ENCODE measurements at places on chromosomes 5 and 9.

DNA sequence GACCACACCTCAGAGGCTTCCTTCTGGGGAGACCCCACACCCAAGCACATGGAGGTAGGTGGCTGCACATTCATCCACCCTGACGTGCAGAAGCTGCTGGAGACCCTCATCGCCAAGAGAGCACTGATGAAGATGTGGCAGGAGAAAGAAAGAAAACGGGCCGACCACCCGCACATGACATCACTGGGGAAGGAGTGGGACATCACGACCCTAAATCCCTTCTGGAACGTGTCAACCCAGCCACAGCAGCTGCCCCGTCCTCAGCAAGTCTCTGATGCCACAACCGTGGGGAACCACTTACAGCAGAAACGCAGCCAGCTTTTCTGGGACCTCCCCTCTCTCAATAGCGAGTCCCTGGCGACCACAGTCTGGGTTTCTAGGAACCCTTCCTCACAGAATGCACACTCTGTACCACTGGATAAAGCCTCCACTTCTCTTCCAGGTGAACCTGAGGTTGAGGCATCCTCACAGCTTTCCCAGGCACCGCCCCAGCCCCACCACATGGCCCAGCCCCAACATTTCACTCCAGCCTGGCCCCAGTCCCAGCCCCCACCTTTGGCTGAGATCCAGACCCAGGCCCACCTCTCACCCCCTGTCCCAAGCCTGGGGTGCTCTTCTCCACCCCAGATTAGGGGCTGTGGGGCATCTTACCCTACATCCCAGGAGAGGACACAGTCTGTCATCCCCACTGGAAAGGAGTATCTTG, 3.0 kb downstream of the SPATA31E1 start:
- DNase-seq: no peak

DNA sequence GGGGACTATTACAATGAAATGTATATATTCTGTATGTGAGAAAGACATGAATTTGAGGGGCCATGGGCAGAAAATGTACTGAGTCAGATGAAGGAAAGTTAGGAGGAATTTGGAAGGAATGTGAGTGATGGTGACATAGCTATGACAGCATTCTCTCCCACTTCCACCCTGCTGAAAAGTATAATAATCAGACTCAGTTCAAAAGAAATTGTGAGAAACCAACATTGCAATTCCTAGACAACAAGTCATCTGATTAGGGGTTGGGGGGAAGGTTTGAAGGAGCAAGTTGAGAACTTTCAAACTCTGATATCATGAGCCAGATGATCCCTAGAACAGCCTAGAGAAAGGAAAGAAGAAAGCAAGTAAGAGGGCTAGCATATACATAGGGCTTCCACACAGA, 370.6 kb downstream of the DMRTA1 start:
- no peak for DNase-seq

GRCh38 chr5:68041293-68041692, 174.3 kb upstream of the PIK3R1 start:
- no peak for DNase-seq

DNA sequence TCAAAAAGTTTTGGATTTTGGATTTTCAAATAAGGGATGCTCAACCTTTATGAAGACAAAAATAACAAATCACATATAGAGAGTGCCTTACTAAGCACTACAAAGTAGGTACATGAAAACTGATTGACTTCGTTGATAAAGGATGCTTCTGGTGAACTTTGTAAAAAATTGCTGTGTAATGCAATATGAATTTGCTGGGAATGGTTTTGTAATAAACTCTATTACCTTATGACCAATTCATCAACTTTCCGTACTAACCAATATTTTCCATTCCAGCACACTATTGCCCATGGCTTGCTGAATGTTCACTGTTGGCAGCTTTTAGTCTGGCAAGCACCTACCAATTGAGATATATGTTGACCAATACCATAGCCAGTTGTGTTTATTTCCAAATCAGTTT, 23.4 kb upstream of the ZNF474 start:
- DNase-seq: no peak

DNA sequence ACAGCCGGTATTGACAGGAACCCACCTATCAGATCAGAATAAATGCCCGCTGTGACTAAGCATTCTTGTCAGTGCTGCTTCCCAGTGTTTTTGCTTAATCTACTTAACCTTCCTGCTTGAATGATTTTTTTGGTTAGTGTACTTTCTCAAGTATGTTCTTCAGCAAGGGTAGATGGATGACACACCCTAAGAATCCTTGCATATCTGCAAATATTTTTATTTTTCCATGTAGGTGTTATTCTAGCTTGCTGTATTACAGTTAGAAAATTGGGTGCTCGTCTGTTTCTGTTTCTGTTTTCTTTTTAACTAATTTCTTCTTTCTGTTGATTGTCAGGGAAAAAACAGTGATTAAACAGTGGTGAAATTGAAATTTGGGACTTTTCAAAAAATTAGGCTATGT, 64.5 kb downstream of the SEC61B start:
- DNase-seq: no peak

DNA sequence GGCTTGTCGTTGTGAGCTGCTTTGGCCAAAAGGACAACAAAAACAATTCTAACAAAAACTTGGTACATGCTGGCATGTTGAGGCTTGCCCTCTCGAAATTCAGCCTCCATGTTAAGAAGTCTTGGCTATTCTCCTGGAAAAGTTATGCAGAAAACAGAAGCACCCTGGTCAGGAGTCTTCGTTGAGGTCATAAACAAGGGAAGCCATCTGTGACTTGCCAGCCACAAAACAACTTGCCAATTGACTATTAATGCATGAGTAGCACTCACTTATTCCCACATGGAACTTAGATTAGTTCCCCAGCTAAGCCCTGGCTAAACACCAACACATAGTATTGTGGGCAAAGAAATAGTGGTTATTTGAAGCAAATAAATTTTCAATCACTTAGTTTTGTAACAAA, 521.0 kb upstream of the CHD1 start:
- no peak for DNase-seq

GRCh38 chr9:108599571-108599970, 256.2 kb downstream of the ACTL7B start:
- DNase-seq: no peak

DNA sequence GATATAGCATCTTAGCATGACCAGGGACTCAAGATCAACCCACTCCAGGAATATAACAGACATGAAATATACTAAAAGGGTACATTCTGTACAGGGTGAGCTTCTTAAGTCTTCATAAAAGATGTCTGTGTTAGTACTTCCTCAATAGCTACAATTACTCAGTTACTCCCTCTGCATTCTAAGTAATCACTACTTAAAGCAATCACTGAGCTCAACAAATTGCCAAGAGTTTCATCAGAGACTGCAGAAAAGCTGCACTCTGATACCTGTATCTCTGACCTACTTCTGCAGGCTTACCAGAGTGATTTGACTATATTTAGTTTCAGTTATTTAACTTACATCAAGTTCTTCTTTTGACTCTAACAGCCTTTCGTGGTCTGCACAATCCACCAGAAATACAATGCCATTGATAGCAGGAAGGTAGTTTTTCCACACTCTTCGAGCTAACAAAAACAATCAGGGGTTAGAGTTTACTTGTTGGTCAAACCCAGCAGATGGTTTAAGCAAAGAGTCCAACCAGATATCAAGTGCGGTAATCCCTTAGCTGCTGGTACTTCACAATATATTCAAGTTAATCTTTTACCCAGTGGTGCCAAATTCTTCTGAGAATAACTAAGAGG, 23.3 kb downstream of the SAR1B start:
- DNase-seq: no peak

- no peak for DNase-seq
Observed at GRCh38 chr5:143198332-143198731, 205.2 kb downstream of the NR3C1 start.

All from stimulated activated CD8-positive, alpha-beta memory T cell treated with anti-CD3 and anti-CD28 coated beads, Interleukin-7, amount 100 ng/mL, for 1 hour (primary cell).